Coronary artery (tissue), 2 donors: ENCODE measurements at places on chromosomes 4 and X.

DNA sequence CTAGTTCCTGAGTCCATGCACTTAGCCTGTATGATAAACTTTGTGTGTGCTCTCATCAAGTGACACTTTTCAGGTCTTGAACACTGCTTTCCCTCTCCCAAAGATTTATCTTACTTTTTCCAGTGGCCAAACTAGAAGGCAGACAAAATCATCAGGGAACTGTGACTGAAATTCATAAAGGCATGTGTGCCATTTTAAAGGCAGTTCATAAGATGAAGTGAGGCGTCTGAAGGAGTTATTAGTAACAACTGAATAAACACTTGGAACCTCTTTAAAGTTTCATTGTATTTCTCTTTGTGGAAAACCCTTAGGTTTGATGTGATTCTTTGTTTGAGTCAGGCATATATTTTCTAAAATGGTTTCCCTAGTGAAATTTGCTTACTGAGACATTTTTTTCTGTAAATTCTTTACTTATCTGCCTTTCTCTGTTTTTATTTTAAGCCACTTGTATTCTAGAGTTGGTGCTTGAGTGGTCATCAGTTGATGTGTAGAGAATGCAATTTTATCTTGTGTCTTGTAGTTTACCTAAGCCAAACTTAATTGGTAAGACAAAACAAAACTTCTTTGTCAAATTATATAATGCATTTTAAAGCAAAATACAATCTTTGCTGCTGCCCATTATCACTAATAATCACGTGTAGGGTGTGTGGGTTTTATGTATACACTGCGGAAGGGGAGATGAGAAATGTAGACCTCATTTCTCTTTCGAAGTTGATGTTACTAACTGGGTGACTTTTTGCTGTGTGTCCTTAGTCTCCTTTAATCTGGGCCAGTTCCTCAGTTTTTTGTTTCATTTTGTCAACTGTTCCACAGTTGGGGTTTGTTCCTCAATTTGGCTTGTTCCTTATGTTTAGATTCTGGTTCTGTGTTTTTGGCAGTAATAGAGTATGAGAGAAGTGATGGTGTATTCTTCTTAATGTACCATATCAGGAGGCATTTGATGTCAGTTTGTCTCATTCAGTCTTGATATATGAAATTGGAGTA, 56.8 kb downstream of the RBPJ start:
- no peak for DNase-seq

GRCh38 chr4:121680571-121680970, 16.2 kb downstream of the ANXA5 start:
- DNase-seq, result no peak

DNA sequence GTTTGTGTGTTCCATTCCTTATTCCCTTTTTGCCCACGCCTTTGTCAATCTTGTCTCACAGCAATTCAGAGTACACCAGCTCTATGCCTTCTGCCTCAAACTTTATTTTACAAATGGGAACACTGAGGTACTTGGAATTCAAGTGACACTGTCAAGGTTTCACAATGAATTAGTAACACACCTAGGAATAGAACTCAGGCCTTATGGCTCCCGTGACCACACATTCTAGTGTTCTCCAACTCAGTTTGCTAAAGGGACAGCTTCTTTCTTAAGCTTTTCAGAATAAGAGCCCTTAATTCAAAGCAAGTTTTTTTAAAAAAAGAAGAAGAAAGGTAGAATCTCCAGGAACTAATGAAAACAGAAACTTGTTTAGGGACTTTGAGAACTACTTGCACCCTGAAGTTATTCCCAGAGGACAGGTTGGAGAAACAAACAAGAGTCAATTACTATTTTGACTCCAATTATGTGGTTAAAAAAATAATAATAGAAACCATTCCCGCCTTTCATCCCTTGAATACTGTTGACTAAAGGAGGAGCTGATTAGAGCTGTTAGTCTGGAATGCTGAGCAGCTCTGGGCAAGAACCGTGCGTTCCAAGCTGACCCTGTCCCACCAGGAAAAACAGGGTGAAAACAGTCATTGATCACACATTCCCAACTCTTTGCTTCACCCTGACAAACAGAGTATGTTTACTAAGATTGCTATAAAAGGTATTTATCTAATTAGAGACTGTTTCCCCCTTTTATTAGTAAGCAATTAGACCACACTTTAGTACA, 408.8 kb upstream of the CNKSR2 start:
- DNase-seq, result no peak

DNA sequence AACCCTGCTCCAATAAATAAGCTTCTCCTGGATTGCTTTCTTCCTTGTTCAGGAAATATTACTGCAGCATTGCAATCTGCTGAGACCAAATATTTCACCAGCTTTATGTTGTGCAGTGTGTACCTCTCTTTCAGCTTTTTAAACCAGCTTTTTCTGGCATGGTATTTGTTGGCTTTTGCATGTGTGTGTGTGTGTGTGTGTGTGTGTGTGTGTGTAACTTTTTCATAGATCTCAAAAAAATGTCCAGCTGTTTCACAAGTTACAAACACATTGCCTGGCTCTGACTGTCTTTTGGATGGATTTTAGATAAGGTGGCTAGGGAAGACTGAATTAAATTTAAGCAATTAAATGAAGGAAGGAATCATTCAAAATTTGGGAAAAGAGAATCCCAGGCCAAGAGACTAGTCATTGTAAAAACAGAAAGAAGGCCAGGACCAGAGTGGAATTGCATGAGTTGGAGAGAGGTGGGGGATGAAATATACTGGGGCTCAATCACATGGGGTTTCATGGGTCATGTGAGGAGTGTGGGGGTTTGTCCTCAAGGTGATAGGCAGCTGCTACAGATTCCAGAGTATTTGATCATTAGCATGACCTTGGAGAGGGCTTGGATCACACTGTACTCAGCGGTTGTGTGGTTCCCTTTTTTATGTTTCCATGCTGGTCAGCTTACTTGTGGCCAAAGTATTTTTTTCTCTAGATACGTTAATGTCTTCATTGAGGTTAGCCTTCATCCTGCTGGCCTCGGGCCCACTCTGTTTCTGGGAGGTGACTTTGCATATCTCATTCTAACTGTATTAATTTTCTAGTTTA, 357.7 kb upstream of the BOD1L1 start:
- no peak for DNase-seq

- DNase-seq, result no peak
These were observed 282.5 kb upstream of the PCDH10 start for GRCh38 chr4:132866616-132867015.

DNA sequence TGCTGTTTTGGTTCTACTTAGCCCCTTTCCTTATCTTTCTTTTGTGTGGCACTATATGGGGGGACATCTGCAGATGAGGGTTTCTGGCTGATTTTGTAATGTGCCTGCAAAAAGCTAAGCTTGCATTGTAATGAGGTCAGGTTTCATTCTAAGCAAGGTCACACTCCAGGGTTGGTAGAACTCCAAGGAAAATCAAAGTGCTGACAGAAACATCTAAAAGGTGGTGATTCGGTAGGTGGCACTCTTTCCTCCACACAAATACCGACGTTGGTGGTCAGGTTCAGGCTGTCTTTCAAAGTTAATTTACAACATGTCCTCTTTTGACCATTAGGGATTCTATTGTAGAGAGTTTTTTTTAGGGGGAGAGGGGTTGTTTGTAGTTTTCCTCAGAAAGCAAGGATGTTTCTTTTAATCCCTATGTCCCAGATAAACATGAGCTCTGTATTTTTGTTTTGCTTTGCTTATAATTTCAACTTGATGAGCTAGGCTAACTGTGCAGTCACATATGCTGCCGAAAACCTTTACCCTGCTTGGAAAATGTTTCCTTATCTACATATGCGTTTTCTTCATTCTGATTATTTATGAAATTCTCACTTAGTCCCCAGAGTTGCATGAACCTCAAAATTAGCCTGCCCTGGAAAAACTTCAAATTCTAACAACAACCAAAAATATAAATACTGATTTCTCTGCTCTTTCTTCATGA, 434.2 kb downstream of the PPARGC1A start:
- no peak for DNase-seq

DNA sequence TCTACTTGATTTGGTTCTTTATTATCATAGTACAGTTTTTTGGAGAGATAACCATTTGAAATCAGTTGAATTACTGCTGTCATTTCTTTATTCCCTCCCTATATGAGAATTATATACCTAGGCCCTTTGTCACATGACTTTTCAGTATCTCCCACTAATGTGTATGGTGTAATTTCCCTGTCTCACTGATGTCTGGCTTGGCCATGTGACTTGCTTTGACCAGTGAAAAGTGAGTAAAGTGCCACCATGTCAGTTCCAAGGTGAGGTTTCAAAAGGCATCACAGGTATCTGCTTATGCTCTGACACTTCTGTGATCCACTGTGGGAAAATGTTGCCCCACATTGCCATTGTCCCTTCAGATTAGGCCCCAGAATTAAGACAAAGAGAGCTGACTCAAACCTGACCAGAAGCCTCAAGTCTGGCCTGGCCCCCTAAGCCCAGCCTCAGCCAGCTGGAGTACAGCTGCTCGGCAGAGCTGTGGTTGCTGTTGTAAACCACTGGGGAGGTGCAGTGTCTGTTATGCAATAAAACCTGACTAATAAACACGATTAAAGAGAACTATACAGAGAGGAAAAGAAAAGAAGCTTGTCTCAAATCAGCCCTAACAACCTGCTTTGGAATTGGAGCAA, 27.5 kb downstream of the SETD7 start:
- no peak for DNase-seq

DNA sequence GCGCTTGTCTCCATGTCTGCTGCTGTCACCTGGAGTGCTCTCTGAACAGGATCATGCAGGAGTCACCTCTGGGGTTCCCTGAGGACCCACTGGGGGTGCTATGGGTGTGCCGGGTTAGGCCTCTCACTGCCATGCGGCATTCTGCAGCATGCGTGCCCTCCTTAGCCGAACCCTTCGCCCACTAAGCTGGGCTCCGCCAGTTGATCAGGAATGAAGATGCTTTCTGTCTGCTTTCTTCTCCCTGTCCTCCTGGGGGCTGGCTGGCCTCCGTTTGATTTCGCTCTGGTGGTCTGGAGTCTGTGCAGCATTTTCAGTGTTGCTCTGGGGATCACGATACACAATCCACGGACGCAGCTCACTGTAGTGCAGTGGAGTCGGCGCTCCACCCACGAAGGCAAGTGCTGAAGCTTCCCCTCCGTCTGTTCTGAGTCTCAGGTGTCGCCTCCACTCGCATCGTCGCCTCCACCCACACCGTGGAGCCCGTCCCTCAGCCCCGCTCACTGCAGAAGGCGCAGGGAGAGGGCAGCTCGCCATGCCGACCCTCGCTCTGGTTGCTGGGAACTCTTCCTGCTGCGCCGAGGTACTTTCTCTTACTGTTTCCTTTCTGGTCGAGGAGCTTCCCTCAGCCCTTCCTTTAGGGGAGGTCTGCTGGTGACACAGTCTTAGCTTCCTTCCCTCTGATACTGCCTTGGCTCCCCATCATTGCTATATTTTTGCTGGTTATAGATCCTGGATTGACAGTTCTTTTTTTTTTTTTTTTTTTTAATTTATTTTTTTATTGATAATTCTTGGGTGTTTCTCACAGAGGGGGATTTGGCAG, 29.2 kb downstream of the LETM1 start:
- no peak for DNase-seq

DNA sequence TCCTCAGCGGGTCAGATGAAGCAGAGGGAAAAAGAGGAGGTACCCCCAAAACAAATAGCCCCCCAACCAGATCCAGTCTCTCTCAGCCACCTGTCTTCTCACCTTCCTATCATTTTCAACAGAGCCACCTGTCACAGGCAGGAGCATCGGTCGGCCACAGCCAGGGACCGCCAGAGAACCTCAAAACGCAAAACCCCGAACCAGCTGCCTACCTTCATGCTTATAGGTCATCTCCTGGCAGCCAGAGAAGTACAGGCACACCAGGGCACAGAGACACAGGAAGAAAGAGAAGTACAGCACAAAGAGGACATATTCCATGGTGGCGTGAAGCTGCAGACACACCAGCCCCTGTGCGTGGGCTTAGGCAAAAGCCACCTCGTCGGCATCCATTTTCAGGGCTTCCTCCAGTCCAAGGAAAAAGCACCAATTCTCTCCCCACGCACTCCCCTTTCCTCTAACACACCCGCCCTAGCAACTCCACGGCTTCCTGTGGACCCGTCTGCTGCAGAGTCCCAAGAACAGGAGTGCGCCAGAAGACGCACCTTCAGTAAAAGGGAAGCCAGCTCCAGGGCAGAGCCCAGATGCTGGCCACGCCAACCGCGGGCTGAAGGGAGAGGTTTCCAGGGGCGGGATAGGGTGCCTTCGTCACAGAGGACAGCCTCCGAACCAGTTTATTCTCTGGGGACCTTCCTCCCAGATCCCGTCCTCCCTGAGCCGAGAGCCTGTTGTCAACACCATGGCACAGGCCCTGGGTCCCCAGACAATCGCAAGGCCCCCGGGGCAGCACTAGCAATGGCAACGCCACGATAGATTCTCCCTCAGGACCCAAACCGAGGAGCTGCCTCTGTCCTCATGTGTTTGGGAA, 51.8 kb upstream of the C4orf50 start:
- no peak for DNase-seq

DNA sequence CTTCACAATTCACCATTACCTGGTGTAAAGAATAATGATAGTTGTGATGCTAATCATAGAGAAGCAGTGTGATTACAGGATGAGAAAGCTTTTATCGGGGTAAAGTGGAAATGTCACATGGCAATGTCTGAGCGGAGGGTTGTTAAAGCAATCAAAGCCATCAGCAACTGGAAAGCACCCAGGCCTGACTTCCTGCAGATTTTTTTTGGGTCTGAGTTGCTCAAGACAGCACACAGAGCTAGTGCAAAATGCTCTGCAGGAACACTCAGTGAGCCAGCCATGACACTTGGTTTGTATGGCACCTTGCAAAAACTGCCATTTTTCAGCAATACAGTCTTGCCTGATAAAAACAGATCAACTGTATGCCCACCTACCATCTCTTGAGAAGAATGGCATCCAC, 152.9 kb downstream of the COL4A6 start:
- no peak for DNase-seq

DNA sequence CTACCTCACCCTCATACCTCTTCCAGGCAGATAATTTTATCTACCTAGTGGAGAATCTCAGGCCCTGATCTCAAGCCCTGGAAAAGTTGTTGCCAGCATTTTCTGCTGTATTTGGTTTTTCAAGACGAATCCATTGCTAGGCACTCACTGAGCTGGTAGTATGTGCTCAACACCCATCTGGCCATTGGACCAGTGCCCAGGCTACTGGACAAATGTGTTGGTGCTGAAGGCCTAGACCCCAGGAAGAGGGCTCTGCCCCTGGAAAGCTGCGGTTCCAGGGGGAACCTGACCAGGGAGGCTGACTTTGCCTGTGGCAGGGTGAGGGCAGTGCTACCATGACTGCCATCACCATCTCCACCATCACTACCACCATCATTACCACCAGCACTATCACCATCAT, 72.4 kb downstream of the PSAPL1 start:
- DNase-seq, result no peak

DNA sequence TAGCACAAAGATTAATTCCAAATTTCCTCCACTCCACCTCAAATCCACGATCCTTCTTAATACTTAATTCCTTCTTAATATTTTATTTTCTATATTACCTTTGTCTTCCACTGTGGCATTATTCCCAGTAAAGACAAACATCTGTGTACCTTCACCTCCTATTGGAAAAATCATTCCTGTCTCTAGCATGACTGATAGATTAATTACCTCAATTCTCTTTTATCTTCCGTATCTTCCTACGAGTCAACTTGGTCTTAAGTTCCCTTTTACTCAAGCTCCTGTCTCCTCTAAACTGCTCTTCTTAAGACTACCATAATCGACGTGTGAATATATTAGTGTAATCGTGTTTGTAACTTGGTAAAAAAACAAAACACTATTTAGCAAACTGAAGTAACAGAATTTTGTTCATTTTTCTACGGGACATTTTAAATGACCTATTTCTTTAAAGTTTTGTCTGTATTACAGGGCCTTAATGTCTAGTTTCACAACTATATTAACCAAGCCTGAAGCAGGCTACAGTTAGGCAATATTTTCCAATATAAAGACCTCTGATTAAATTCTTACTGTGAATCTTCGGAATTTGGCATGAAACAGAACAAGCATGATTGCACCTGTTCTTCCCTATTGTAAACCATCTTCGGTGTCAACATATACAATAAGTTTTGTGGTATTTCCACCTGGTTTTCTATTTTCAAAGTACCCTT, 1.1 kb upstream of the USP38 start:
- DNase-seq, result no peak
